ENCODE measurements at places on chromosomes 2 and 18.

GRCh38 chr18:68769461-68769860 lies 28.4 kb upstream of the CCDC102B start:
- DNase-seq: no peak

GRCh38 chr2:197576631-197577030 lies 60.8 kb downstream of the MOB4 start:
- no peak for DNase-seq

DNA sequence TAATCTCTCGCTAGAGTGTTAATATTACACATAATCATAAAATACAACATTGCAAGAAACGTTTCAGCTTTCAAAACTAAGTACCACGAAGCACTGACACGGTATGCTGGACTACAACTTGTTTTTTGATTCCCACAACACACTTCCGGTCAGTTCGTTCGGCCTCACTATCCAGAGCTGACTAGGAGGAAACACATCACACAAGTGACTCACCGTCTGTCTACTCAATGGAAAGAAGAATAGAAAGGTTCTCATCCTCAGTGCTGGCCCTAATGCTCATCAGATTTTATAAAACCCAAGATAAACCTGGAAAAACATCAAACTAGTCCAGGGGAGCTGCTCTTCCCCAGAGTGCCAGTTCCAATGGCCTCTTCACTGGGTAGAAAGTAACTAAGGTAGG lies 42.9 kb downstream of the ZNF385B start:
- DNase-seq: no peak

GRCh38 chr2:85862426-85862825 lies 26.4 kb downstream of the ST3GAL5 start:
- no peak for DNase-seq

GRCh38 chr2:195021711-195022507 lies 635.1 kb upstream of the SLC39A10 start:
- no peak for DNase-seq

DNA sequence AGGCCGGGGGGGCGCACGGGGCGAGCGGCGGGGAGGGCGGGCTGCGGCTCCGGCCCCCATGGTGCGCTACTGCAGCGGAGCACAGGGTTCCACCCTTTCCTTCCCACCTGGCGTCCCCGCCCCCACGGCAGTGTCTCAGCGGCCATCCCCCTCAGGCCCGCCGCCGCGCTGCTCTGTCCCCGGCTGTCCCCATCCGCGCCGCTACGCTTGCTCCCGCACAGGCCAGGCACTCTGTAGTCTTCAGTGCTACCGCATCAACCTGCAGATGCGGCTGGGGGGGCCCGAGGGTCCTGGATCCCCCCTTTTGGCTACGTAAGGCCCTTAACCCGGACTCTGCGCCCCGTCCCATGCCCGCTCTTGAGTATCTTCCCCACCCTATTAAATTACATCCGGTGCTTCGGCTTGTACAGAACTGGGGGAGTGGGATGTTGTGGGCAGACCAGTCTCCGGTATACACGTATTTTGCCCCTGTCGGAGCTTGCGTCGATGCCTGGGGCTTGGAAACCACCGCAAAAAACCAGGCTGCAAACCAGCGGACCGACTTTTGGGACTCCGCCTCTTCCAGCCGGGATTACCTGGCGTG lies 598 bp upstream of the WBP1 start:
- peak; percentile 60 for DNase-seq

- no peak for DNase-seq
These were observed 37.9 kb upstream of the C1GALT1C1L start for GRCh38 chr2:43714164-43714563.

GRCh38 chr2:40877734-40878288 lies 425.9 kb upstream of the SLC8A1 start:
- no peak for DNase-seq

DNA sequence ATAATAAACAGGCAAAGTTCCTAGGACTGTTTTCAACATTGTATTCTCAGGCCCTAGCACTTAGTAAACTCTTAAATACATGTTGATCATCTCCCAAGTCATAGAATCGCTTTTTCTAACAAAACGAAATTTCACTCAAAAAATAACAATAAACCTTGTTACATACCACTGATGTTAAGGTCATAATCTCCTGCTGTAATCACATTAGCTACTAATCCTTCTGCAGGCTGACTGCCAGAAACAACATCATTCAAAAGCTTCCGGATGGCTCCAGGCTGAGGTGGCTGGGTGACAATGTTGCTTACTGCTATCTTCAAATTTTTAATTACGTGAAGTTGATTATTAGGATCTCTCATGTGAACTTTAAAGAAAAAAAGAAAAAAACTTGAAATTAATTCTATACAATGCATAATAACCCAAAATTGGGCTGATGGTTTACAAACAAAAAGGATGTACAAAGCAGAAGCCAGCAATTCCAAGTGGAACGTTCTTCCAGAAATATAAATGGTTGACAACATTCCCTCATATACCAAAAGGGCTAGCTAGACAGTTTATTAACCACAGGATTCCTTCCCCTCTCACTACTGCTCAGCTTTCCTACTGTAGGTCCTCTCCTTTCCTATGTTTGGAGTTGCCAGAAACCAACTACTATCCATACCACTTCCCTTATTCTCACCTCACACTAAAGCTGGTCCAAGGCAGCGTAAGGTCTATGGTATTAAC lies 11.6 kb downstream of the TRAPPC8 start:
- no peak for DNase-seq

DNA sequence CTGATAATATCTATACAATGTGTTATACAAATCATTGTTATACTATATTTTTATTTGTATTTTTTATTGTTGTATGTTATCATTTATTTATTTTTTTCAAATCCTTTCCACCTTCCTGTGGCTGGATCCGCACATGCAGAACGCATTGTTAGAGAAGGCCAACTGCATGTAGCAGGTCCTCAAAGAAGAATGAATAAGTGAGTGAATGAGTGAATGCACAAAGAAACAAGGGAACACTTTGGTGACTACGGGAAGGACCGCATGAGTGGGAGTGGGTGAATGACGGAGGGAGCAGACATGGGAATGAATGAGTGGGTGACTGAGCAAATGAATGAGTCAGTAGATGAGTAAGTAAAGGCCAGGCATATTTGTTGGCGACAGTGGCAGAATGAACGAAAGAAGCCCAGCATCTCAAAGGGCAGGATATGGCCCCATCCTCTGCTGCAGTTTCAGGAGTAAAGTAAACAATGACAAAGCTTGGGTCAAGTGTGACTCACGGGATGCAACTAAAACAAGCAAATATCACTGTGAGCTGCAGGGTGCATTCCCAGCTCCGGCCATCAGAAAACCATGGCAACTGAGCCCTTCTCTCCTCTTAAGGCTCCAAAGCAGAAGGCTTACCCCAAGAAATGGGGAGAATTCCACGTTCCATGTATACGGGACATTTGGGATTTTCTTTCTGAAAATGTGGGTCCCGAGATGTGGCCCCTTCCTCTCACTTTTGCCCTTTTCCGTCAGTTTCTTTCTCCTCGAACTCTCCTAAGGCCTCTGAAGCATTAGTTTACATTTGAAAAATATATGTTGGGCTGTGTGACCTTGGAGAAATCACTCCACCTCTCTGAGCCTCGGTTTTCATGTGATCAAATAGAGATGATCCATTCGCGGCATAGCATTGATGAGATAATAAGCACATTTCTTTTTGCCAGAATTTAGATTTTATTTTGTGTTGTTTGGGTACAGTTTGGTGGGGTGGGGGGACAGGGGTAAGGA lies 24.5 kb downstream of the KCNF1 start:
- DNase-seq: no peak

- DNase-seq: no peak
These were observed 37.2 kb upstream of the ID2 start for GRCh38 chr2:8644605-8645175.

GRCh38 chr2:118645876-118646275 lies 201.6 kb downstream of the EN1 start:
- no peak for DNase-seq

- no peak for DNase-seq
These were observed 243.3 kb upstream of the KCNJ3 start for GRCh38 chr2:154455166-154455565.

GRCh38 chr2:190627448-190628412 lies 21.2 kb upstream of the NAB1 start:
- no peak for DNase-seq

DNA sequence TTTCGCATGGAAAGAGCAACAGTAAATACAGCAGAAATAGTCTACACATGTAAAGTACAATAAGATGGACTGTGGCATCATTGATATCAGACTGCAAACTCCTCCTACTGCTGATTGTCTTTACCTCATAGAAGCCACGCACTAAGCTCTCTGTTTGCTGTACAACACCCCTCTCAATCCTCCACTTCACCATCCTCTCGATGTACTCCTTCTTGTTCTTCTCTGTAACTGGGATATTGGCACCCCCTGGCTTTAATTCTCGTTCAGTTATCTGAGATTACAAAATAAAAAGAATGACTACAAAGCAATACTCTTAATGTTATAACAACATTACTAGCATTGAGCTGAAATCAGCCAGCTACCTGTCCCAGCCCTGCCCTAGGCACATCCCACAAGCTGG lies 49.3 kb upstream of the STK17B start:
- DNase-seq: no peak

- no peak for DNase-seq
These were observed 61.4 kb upstream of the ZBTB7C start for GRCh38 chr18:48470484-48471180.

- no peak for DNase-seq
These were observed 86.0 kb downstream of the KCTD1 start for GRCh38 chr18:26462355-26462754.

DNA sequence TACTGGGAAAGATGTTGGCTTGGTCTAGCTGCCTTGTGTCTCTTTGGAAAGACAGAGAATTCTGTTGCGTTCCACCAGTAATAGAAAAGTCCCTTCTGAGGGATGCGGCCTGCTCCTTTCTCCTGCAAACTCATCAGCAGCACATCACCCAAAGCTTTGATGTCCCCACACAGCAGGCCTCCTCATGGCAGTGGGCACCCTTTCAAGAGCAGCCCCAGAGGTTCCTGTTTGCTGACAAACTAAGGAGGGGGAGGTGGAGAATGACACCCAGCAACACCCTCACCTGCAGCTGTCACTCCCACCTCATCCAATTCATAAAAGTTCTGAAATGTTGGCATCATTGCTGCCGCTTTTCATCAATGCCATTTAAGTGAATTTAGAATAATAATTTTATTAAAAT lies 556.6 kb downstream of the BCL11A start:
- no peak for DNase-seq

- no peak for DNase-seq
These were observed 10.1 kb downstream of the RPL31 start for GRCh38 chr2:101012054-101012705.

GRCh38 chr18:56273541-56274219 lies 364.7 kb downstream of the TXNL1 start:
- no peak for DNase-seq

GRCh38 chr18:48342125-48342524 lies 67.1 kb downstream of the ZBTB7C start:
- no peak for DNase-seq

DNA sequence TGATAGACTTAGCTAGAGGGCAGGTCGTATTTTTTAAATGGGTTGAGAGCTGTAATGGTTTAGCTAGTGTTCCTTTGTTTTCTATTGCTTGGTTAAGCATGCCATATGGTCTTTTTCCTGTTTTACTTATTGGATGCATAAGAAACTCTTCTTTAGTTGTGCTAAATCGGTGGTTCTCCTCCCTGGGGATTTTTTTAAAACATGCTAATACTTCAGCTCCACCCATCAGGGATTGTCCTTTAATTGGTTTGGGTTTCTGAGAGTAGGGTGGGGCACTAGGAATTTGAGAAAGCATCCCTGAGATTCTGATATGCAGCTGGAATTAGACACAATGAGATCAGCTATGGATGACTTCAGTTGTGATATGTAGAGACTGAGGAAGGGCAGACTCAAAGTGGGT lies 497.2 kb downstream of the THSD7B start:
- DNase-seq: no peak

DNA sequence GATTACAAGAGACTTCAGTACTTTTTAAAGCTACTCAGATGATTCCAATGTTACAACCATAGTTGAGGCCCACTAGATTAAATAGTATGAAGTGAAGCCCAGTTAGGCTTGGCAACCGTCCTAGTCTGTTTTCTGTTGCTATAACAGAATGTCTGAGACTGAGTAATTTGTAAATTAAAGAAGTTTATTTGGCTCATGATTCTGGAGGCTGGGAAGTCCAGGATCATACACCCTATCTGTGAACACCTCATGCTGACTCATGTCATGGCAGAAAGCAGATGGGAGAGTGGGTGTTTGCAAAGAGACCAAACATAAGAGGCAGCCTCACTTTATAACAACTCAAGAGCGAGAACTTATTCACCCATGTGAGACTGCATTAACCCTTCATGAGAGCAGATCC lies 63.1 kb downstream of the CCDC150 start:
- no peak for DNase-seq

- DNase-seq: no peak
These were observed 250.5 kb downstream of the LOXHD1 start for GRCh38 chr18:46406539-46406932.

GRCh38 chr18:3454365-3455089 lies 4.6 kb downstream of the TGIF1 start:
- no peak for DNase-seq

GRCh38 chr18:79614211-79614955 lies 65.2 kb upstream of the CTDP1 start:
- DNase-seq: no peak

- DNase-seq: no peak
These were observed 26.4 kb upstream of the PGAP1 start for GRCh38 chr2:196952936-196953335.

DNA sequence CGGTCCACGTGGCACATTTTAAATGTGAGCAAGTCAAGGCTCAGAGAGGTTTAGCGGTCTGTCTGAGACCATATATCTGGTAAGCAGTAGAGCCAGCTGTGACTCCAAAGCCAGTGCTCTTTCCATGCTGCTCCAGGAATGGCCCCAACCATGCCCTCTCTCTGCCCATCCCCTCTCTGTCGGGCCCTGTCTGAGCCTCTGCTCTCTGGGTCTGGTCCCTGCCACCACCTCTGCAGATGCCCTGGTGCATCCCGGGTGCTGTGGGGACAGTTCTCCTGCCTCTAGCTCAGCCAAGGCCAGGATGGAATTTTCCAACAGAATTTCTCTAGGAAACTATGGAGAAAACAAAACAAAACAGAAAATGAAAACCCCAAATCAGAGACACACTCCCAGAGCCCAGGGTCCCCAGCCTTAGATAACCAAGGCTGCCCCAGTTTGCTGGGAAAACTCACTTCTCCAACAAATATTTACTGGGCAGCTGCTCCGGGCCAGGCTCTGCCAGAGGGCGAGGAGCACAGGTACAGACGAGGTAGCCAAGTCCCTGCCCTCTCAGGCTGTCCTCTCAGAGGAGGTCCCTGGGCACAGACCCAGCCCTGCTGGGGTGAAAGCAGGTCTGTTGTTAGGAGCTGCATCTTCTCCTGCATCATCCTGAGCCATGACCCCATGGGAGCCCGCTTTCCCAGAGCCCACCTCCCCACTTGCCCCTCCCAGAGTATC lies 9.2 kb downstream of the ADRA2B start:
- DNase-seq: no peak

- DNase-seq: no peak
These were observed 48.2 kb downstream of the SPP2 start for GRCh38 chr2:234098681-234099080.

- DNase-seq: no peak
These were observed 134.4 kb downstream of the IKZF2 start for GRCh38 chr2:213016984-213017351.

All from stimulated activated CD8-positive, alpha-beta memory T cell treated with anti-CD3 and anti-CD28 coated beads, Interleukin-4, amount 100 ng/mL, for 1 hour (primary cell).